Neural crest cell (in vitro differentiated cells): ENCODE measurements at places on chromosomes 16 and 17. TPM values are rescaled to one million over a fixed set of nuclear protein-coding genes. Genes with fewer than 3 reads are reported as not detected.

Gene TRPV2
- 0.98 and 1.3 TPM in 2 replicates for total RNA-seq

GRCh38 chr16:29696881-29697331 is 17.9 kb downstream of the QPRT start:
- H3K27ac ChIP-seq, result no peak overlapping the region
- peaks cover 3% of the 10 kb centered on the region for H3K27me3 ChIP-seq
- H3K4me3 ChIP-seq, result no peak overlapping the region

- no peaks in the 10 kb centered on the region for H3K4me1 ChIP-seq
- DNase-seq, result no peak
- no peaks in the 10 kb centered on the region for H3K36me3 ChIP-seq
- no peak overlapping the region for H3K4me3 ChIP-seq
Measured at GRCh38 chr17:63973247-63973646, 529 bp upstream of the SCN4A start.

GRCh38 chr16:21339941-21340340 is 61.9 kb upstream of the CRYM start:
- no peak overlapping the region for H3K4me3 ChIP-seq
- no peaks in the 10 kb centered on the region for H3K36me3 ChIP-seq
- H3K27me3 ChIP-seq, result no peaks in the 10 kb centered on the region
- H3K27ac ChIP-seq, result no peak overlapping the region
- DNase-seq, result no peak

DNA sequence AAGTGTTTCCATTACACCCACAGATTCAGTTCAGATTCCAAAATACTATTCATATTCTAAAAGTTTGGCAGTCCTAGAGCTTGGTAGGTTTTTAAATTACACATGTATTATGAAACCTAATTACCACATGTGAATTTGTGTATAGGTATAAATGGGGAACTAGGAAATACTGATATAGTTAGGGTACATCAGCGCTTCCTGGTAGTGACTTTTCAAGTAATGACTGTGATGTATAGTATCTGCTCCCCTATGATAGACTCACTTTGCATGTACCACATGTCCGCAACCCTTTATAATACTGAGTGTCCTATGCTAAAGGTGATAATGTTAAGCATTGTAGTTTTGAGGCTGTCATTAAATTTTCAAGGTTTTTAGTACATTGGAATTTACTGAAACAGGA is 22.9 kb downstream of the CDK12 start:
- DNase-seq, result no peak
